Left lung (tissue), 14 donors: ENCODE measurements at places on chromosomes 4 and X. TPM values are rescaled to one million over a fixed set of nuclear protein-coding genes. Genes with fewer than 3 reads are reported as not detected.
A peak's percentile ranks its signal among the peaks of the same experiment; 100 is the strongest.

DNA sequence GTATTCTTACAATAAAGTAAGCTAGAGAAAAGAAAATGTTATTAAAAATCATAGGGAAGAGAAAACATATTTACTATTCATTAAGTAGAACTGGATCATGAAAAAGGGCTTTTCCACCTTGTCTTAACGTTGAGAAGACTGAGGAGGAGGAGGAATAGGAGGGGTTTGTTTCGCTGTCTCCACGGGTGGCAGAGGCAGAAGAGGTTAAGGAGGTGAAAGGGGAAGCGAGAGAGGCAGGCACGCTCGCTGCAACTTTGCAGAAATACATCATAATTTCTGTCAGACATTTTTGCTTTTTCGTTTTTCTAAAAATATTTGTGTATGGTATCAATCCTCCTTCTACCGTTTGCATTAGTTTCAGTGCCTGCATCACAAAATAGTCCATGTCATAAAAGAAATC, 2375.1 kb upstream of the AGA start:
- no peak overlapping the region for H3K27ac ChIP-seq
- H3K4me1 ChIP-seq, result no peaks in the 10 kb centered on the region
- no peaks in the 10 kb centered on the region for H3K27me3 ChIP-seq
- no peaks in the 10 kb centered on the region for H3K36me3 ChIP-seq

DNA sequence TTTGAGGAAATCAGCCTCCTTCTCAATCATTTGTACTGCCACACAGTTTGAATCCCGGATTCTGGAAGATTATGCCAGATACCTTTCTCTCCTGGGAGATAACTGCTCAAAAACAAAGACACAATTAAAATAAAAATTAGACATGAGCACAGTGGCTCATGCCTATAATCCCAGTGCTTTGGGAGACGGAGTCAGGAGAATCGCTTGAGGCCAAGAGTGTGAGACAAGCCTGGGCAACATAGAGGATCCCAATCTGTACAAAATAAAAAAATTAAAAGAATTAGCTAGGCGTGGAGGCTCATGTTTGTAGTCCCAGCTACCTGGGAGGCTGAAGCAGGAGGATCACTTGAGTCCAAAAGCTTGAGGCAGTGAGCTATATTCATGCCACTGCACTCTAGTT, 376.3 kb upstream of the ZFP42 start:
- no peaks in the 10 kb centered on the region for H3K27me3 ChIP-seq
- no peak for DNase-seq
- H3K27ac ChIP-seq, result no peak overlapping the region

GRCh38 chr4:186449954-186450353, 105.4 kb downstream of the MTNR1A start:
- no peak for DNase-seq
- H3K4me3 ChIP-seq, result no peak overlapping the region
- H3K36me3 ChIP-seq, result no peaks in the 10 kb centered on the region
- no peaks in the 10 kb centered on the region for H3K4me1 ChIP-seq

AP1AR gene
- 15.8 TPM for total RNA-seq

DNA sequence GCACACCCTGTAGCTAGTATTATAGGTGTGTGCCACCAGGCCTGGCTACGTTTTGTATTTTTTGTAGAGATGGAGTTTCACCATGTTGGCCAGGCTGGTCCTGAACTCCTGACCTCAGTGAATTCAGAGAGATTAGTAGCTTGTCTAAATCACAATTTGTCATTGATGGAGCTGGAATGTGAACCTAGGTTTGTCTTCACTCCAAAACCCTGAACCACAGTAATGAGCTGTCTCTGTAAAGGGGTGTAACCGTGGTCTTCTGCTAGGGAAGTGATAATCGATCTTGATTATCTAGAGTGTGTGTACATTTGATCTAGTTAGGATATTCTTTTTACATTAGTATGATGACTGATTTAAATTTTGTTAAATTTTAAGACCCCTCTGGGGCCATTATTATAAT, 8.3 kb downstream of the ARHGAP10 start:
- H3K27me3 ChIP-seq, result no peaks in the 10 kb centered on the region
- H3K4me1 ChIP-seq, result peaks cover under 1% of the 10 kb centered on the region
- H3K36me3 ChIP-seq, result no peaks in the 10 kb centered on the region
- H3K4me3 ChIP-seq, result no peak overlapping the region

STATH gene
- not detected for total RNA-seq

- H3K27me3 ChIP-seq, result peaks cover 7% of the 10 kb centered on the region
- H3K4me3 ChIP-seq, result peak overlapping the region; percentile 17
- DNase-seq, result no peak
- no peaks in the 10 kb centered on the region for H3K4me1 ChIP-seq
- H3K36me3 ChIP-seq, result no peaks in the 10 kb centered on the region
These were observed 483.6 kb downstream of the BCOR start for GRCh38 chrX:39613997-39614679.

GRCh38 chr4:33751050-33751449, 2493.3 kb downstream of the ARAP2 start:
- no peaks in the 10 kb centered on the region for H3K4me1 ChIP-seq
- no peak for DNase-seq
- no peaks in the 10 kb centered on the region for H3K27me3 ChIP-seq
- no peak overlapping the region for H3K27ac ChIP-seq
- H3K36me3 ChIP-seq, result no peaks in the 10 kb centered on the region

- no peak overlapping the region for H3K27ac ChIP-seq
- H3K4me1 ChIP-seq, result no peaks in the 10 kb centered on the region
- no peak for DNase-seq
- no peaks in the 10 kb centered on the region for H3K27me3 ChIP-seq
- H3K36me3 ChIP-seq, result no peaks in the 10 kb centered on the region
These were observed 1393.9 kb downstream of the ARAP2 start for GRCh38 chr4:34850421-34850820.

DNA sequence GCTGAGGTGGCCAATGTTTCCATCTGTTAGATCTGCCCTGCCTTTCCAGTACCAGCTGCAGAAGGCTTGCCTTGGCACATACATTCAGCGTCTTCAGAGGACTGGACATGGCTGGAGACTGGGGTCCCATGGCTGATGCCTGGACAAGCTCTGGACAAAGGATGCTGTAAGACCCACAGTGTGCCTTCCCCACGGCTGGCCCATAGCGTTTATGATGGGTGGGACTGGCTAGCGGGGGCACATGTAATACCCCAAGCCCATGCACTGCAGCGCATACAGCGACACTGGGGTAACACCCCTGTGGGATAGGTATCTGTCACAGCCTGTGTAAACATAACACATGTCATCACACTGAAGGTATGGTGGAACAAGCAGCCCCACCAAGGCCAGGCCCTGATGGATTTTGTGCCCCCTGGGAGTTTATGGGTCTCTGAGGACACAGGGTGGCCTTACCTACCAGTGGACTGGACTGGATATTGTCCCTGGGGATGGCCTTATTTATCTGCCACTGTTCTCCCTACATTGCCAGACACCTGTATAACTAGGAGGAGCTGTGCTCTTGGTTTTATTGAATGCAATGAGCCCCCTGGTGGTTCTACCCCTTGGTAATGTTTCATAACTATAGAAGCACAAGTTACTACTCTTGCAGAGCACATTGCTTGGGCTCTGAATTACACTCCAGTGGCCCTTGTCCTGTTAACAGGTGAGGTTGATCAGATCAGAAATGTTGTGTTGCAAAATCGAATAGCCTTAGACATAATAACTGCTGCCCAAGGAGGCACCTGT, 34.3 kb upstream of the TACR3 start:
- H3K4me1 ChIP-seq, result no peaks in the 10 kb centered on the region
- no peaks in the 10 kb centered on the region for H3K36me3 ChIP-seq
- H3K27ac ChIP-seq, result no peak overlapping the region
- DNase-seq, result peak; percentile 28

SORCS2 gene
- total RNA-seq, result 6.5 TPM

CENPVL2 gene
- not detected for total RNA-seq

DNA sequence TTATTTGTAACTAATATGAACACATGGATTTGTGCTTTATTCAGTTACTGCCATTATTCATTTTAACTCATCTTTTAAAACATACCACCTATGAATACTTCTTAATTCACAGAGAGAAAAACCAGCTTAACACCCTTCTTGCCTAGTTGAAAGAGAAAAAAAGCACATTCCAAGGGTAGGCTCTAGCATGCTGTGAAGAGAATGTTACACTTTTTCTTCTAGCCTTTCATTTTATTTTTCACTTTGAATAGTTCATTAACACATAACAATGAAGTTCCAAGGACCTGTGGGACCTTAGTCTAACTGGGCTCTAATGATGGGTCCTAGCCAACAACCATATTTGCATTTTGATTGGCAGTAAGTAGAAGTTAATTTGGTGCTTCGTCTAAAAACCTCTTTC, 279.9 kb upstream of the MAGEB2 start:
- no peak for DNase-seq
- H3K4me3 ChIP-seq, result no peak overlapping the region
- no peaks in the 10 kb centered on the region for H3K27me3 ChIP-seq
- H3K4me1 ChIP-seq, result no peaks in the 10 kb centered on the region

MAGIX gene
- total RNA-seq, result 5.6 TPM

DNA sequence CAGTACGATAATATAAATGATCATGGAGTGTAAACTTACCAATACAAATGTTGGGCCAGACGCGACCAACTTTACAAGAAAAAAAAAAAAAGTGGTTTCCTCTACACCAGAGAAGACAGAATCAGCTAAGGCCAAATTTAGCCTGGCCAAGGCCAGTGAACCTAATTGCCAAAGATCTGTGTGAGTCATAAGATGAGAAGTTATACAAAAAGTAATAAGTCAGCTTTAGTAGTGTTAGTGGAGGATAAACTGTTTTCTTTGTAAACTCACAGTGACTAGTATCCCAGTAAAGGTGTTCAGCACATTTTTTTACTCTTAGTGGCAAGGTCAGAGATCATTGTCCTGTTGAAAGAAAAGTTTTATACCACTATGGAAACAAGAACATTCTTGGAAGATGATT, 531.4 kb upstream of the TECRL start:
- H3K27me3 ChIP-seq, result no peaks in the 10 kb centered on the region
- DNase-seq, result no peak
- H3K36me3 ChIP-seq, result no peaks in the 10 kb centered on the region
- no peak overlapping the region for H3K4me3 ChIP-seq
- no peak overlapping the region for H3K27ac ChIP-seq
- no peaks in the 10 kb centered on the region for H3K4me1 ChIP-seq

- H3K36me3 ChIP-seq, result no peaks in the 10 kb centered on the region
- no peak for DNase-seq
- no peaks in the 10 kb centered on the region for H3K27me3 ChIP-seq
- H3K4me3 ChIP-seq, result no peak overlapping the region
- no peak overlapping the region for H3K27ac ChIP-seq
These were observed 49.9 kb upstream of the CPEB2 start for GRCh38 chr4:14952352-14952751.

SCML1 gene
- total RNA-seq, result 10.3 TPM

CT45A10 gene
- total RNA-seq, result not detected

DNA sequence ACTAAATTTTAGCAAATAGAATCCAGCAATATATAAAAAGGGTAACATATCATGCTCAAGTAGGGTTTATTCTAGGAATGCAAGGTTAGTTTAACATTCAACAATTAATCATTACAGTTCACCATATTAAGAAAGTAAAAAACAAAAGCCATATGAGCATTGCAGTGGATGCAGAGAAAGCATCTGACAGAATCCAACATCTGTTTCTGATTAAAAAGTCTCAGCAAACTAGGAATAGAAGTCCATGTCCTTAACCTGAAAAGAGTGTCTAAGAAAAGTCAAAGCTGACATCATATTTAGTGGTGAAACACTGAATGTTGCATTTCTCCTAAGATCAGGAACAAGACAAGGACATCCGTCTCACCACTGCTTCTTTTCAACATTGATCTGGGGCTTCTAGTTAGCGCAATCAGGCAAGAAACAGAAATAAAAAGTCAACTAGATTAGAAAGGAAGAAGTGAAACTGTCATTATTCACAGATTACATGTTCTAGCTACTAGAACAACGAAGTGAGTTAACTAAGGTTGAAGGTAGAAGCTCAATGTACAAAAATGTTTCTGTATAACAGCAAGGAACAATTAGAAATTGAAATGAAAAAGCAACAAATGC, 49.3 kb downstream of the MRPL1 start:
- H3K4me1 ChIP-seq, result peaks cover 11% of the 10 kb centered on the region
- no peaks in the 10 kb centered on the region for H3K36me3 ChIP-seq
- no peak overlapping the region for H3K27ac ChIP-seq

DNA sequence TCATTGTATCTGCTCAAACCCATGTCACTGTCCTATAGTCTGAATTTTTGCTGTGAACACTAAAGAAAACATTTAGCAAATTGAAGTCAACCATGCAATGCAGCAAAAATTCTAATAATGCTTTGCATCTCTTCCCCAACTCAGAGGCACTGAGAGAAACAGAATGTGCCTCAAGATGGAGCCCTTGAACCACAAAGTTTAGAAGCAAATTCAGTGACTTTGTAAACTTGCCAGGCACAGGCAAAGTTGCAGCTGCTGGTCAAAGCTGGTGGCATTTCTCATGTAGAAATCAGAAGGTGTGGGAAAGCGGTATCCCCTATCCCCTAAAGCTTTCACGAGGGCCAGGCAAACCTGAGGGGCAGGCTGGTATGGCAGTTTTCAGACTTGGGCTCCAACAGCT, 121.7 kb upstream of the DIPK2B start:
- H3K27me3 ChIP-seq, result no peaks in the 10 kb centered on the region
- peak; percentile 47 for DNase-seq
- H3K27ac ChIP-seq, result no peak overlapping the region
- no peaks in the 10 kb centered on the region for H3K4me1 ChIP-seq
- H3K36me3 ChIP-seq, result no peaks in the 10 kb centered on the region
- no peak overlapping the region for H3K4me3 ChIP-seq

- H3K27ac ChIP-seq, result no peak overlapping the region
- H3K36me3 ChIP-seq, result no peaks in the 10 kb centered on the region
- no peaks in the 10 kb centered on the region for H3K4me1 ChIP-seq
- DNase-seq, result no peak
These were observed 455.5 kb upstream of the FAM241A start for GRCh38 chr4:111689731-111690130.

GRCh38 chrX:118878977-118879376, 55.4 kb downstream of the ZCCHC12 start:
- H3K36me3 ChIP-seq, result no peaks in the 10 kb centered on the region
- no peaks in the 10 kb centered on the region for H3K4me1 ChIP-seq
- no peak for DNase-seq
- H3K27me3 ChIP-seq, result peaks cover 8% of the 10 kb centered on the region

- H3K36me3 ChIP-seq, result peaks cover 21% of the 10 kb centered on the region
- no peak overlapping the region for H3K27ac ChIP-seq
- no peak for DNase-seq
- no peaks in the 10 kb centered on the region for H3K27me3 ChIP-seq
- H3K4me3 ChIP-seq, result no peak overlapping the region
- H3K4me1 ChIP-seq, result no peaks in the 10 kb centered on the region
These were observed 30.3 kb downstream of the SLC10A6 start for GRCh38 chr4:86818841-86819240.

IL2 gene
- not detected for total RNA-seq

DNA sequence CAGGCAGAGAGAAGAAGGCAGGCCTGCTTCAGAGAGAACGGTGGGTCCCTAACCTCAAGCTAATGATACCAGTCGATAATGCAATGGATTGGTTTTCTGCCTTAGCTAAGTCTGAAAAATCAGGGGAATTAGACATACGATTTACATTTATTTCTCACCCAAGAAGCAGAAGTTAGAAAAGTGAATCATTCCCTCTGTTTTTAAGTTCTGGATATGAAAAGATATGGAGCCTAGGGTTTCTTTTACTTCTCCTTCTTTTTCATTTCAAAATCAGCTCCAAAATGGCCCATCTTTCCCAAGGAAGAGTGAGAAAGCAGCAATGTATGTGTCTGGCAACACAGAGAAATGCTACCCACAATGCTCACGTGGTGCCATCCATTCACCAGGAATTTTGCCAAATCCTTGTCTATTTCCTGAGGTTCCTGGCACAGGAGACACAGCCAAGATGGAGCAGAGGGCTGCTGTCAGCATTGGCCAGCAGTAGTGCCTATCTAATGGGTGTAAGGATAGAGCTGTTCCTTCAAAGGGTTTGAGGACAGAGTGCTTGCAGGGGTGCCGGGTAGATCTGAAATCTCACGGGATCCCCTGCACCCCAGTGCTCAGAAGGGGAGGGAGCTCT, 231.5 kb downstream of the MAML3 start:
- no peaks in the 10 kb centered on the region for H3K27me3 ChIP-seq
- no peak overlapping the region for H3K4me3 ChIP-seq
- no peak for DNase-seq
- no peaks in the 10 kb centered on the region for H3K36me3 ChIP-seq
- H3K4me1 ChIP-seq, result peaks cover 12% of the 10 kb centered on the region
